ENCODE measurements at places on chromosomes 2 and 18.

DNA sequence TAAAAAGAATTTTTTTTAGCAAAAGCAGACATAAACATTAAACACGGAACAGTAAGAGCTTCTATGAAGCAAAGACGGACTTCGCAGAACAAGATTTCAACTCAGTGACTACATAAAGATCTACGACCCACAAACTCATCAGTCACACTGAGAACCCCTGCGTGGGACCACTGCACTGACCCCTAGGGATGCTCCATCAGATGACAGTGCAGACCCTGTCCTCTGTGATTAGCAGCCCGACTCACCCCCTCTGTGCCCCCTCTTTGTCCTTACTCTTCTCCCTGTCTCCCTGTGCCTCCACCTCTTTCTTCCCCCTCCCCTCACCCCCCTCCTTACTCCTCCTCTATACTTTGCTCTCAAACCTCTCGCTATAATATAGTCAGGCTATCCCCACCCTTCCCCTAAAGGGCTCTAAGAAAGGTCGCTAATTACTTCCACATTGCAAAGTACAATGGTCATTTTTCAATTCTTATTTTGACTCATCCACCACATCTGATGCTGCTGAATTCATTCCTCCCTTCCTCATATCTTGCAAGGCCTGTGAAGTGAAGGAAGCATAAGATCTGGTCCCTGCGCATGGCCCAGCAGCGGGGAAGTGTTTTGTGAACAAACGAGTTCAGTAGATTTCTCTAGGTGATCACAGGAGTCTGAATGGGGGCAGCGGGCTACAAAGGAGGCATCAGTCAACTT lies 89.3 kb downstream of the CABYR start:
- DNase-seq: no peak

DNA sequence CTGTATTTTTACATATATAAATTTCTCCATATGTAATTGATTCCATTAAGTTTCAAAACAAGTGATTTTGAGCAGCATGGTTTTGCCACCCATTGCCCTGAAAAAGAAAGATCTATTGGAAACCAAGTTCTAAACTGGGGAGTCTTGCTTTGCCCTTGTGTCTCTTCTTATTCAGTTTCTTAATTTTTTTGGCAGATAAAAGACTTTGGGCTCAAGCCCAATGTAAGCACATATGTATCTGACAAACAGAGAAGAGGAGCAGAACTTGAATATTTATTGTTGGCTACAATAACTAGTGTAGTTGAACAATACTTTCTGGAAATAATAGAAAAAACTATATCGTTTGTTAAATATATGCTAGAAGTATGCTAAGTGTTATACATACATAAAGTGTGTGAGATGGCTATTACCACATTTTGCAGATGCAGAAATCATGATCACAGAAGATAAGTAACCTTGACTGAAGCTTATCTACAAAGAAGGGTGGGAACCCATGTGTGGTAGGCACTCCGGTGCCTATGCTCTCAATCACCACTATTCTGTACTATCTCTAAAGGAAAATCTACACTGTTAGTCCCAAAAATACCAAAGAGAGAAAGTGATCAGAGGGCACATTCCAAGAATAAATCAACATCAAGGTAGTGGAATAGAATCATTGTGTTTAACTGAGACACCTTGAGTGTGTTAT lies 109.1 kb downstream of the PLA2R1 start:
- DNase-seq: no peak

DNA sequence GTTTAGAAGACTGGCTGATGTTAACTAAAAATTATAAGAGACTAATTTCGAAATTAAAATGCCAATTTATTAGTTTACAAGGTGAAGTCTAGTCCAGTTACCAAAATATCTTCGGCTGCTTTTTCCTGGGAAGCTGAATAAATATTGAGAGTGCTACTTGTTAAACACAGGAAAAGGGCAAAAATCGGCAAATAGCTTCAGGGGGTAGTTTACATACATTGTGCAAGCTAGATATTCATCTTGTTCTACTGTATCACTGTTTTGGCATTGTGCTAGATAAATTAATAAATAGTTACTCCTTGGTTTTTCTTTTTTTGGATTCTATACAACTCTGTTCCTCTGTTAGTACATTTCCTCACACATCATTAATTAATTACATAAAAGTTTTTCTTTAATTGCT lies 29.3 kb downstream of the NHEJ1 start:
- no peak for DNase-seq

GRCh38 chr2:62657783-62658182 lies 47.7 kb upstream of the EHBP1 start:
- no peak for DNase-seq

DNA sequence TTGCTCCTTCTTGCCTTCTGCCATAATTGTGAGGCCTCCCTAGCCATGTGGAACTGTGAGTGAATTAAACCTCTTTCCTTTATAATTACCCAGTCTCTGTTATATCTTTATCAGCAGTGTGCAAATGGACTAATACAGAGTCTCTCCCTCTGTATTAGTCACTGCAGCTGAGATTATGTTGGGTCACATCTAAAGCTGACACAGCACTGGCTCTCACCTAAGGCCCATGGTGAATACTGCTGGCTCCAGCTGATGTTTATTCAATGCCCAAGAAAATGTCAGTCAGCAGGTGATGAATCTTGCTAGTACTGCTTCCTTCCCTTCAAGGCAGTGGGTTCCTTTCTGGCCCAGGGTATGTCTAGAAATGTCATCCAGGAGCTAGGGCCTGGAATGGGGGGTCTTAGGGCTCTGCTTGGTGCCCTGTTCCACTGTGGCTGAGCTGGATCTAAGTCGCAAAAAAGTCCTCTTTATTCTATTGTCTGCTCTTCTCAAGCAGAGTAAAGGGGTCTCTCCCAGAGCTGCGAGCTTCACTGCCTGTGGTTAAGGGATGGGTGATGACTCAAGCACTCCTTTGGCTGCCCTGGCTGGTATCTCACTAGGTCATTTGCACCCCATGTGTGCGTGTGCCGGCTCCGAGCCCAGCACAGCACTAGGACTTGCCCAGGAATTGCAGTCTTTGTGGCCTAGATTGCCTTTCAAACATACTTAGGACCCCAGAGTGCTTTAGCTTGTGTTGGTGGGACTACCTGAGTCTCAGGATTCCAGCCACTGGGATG lies 29.9 kb downstream of the PPP1R1C start:
- DNase-seq: no peak

- DNase-seq: no peak
These were observed 94.2 kb upstream of the RAB27B start for GRCh38 chr18:54734059-54734458.

DNA sequence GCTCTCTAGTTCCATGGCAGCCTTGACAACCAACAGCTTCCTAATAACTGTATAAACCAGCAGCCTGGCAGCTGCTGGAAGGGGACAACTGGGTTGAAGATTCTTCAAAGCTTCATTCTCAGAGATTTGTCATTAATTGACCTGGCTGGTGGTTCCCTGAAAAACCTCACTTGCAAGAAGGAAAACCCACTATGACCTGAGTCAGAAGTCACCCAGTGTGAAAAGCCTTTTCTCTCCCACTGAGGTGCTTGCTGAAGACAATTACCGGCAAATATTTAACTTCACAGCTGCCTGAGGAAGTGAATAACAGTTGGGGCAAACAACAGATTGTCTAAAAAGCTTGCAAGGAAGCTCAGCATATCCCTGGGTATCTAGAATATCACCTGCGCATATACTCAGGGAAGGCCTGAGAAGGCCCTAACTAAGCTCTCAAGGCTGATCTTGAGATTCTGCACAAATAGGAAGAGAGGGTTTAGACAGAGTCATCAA lies 49.9 kb downstream of the CRACDL start:
- DNase-seq: no peak

DNA sequence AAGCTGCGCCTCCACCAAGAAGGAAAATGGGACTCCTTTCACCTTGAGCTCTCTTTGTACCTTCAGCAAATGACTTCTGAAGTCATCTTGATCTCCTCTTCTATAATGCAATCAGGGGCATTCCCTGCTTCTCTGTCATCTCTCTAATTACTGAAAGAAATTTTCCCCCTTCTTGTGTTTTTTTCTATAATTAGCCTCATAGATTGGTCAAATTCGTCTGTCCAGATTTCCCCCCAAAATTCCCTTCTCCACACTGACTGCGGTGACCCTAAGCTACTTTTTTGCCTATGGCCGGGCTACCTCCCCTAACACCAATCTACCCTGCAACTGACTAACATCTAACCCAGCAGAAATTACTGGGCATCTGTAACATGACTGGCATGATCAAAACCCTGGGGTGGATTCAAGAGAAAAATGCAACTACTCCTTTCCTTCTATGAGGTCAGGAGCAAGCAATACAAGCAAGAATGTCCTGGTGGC lies 168.6 kb downstream of the BCL2 start:
- no peak for DNase-seq

- DNase-seq: no peak
These were observed 247.8 kb upstream of the SIX2 start for GRCh38 chr2:45256867-45257641.
